ENCODE measurements at places on chromosomes 2 and 18. TPM values are rescaled to one million over a fixed set of nuclear protein-coding genes. Genes with fewer than 3 reads are reported as not detected.

The FSHR gene
- total RNA-seq, result not detected

The INPP1 gene
- total RNA-seq, result 24.1 TPM

The SETBP1 gene
- total RNA-seq, result 0.51 TPM

The GRB14 gene
- 6.5 TPM for total RNA-seq

The VWC2L gene
- not detected for total RNA-seq

The HMSD gene
- total RNA-seq, result not detected

The MROH2A gene
- not detected for total RNA-seq

The FBXO41 gene
- 5.5 TPM for total RNA-seq

The CYRIA gene
- 0.14 TPM for total RNA-seq

The IGFBP2 gene
- total RNA-seq, result 88.0 TPM

The SH3RF3 gene
- total RNA-seq, result 0.40 TPM

The CYTIP gene
- total RNA-seq, result not detected

The COLEC12 gene
- 0.08 TPM for total RNA-seq

The MZT2A gene
- total RNA-seq, result 204 TPM

The UNC50 gene
- 44.6 TPM for total RNA-seq

The RAB10 gene
- 391 TPM for total RNA-seq

The DNAJC5G gene
- total RNA-seq, result not detected

The CHRNG gene
- total RNA-seq, result not detected

The ALPI gene
- total RNA-seq, result not detected

The RGPD3 gene
- total RNA-seq, result 0.20 TPM

The GATA6 gene
- total RNA-seq, result 2.6 TPM

The C2orf66 gene
- 0.06 TPM for total RNA-seq

All from A549 treated with CORT108297 at 1 μM for 4 hours (cell line).